Fibroblast of gingiva (primary cell): ENCODE measurements at places on chromosomes 11 and 22.
A peak's percentile ranks its signal among the peaks of the same experiment; 100 is the strongest.

DNA sequence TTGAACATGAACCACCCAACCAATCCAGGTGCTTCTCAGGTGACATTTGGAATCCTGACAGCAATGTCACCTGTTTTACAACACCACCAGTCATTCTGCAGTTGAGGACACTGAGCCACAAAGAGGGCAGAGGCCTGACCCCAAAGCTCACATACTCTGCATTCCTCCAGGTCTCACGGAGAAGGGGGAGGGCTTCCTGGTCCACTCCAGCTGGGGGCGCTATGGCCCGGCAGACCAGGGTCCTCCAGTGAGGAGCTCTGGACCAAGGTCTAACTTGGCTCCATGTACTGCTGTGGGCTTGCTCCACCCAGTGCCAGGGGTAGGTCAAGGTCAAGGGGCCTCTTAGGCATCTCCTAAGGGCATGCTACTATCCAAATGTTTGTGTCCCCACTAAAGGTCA is 1.5 kb upstream of the PNPLA3 start:
- no peak for DNase-seq

DNA sequence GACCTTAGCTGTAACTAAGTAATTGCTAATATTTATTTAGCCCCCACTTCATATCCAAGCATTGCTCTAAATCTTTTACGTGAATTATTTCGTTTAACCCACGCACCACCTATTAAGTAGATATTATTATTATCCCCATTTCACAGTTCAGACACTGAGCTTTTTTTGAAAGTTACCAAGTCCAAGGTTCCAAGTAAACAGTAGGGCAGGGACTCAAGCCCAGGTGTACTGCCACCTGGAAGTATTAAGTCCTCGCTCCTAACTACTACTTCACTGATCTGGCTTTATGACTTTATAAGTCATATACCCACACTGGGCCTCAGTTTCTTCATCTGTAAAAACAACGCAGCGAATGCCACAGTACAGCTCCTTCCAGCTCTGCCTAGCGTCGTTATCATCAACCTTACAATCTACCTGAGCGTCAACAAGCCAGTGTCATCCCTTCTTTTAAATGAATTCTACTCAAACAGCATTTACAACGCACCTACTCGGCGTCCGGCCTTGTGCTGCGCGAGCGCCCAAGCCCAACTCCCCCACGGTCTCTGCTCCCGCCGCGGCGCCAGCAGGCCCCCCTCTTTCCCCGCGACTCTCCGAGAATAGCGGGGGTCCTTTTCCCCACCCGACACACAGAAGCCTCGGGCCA is 624 bp downstream of the TMEM41B start:
- no peak for DNase-seq

- DNase-seq = no peak
Measured at GRCh38 chr11:97862021-97862420, 1158.7 kb upstream of the CNTN5 start.

DNA sequence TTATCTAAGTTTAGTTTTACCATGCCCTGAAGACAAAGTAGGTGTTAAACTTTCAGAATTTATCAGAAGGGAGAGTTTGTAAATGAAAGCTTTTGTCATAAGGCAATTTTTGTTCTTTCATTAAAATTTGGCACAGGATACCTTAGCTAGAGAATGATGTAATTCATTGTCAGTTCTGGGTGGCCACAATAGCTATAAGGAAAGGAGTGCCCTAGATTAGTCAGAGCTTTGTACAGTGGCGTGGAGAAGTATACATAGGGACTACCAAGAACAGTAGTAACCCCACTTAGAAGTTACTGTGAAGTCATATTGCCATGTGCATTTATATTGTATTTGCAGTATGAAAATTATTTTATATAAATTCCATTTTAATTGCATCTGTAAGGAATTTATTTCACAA is 126.3 kb upstream of the CARD18 start:
- DNase-seq = no peak

GRCh38 chr11:45333001-45333971 is 47.1 kb upstream of the SYT13 start:
- peak; percentile 34 for DNase-seq
